ENCODE measurements at places on chromosomes 16 and 17. TPM values are rescaled to one million over a fixed set of nuclear protein-coding genes. Genes with fewer than 3 reads are reported as not detected.

Gene CLEC10A
- total RNA-seq = 13.9 TPM

DNA sequence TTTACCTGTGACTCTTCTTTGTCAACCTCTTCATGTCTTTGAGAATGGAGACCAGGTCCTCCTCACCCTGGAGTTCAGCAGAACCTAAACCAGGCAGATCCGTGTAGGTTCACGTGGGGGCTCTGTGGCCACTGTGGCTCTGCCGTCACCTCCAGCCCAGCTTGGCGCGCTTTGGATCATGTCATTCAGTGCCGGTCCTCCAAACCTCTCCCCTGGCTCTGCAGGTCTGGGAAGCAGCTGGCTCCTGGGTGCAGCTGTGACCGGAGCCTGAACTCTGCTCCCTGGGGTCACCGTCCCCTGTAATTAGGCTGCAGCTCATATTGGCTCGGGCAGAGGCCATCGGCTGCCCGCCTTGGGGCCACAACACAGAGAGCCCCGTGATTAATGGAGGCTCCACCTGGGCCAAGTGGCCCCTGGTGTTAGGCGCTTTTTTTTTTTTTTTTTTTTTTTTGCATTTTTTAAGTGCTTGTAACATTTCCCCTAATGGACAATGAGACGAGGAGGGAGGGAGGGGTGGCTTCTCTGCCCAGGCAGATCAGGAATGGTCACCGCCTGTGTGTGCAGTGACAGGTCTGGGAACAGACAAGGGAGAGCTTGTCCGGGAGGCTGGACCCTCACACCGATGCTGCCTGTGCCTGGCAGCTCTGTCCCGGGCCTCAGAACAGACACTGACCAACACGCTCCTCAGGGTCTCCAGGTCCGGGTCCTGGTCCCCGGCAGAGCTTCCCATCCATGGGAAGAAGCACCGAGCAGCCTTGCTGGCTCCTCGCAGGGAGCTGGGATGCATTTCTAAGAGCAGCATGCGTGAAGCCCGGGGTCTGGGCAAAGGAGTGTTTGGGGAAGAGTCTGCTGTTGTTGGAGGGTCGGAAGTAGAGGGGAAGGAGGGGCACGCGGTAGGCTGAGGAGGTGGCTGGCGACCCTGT lies 247.9 kb downstream of the SEC14L1 start:
- no peak for DNase-seq

Gene TEX19
- not detected for total RNA-seq

Gene YPEL2
- 25.8 TPM for total RNA-seq

DNA sequence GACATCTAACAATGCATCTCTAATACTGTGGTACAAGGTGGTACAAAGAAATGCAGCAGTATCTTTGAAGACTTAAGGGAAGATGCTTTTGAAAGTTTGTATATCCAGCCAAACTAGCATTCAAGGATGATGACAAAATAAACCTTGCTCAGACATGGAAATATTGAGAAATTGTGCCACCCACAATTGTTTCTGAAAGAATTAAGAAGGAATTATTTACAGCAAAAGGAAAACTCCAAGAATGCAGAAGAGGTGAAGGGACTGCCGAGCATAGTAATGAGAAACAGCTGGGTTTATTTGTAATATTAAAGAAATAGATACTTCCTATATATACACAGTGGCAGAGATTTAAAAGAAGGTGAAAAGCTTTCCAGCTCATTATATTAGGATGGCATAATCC lies 29.5 kb downstream of the PMFBP1 start:
- no peak for DNase-seq

DNA sequence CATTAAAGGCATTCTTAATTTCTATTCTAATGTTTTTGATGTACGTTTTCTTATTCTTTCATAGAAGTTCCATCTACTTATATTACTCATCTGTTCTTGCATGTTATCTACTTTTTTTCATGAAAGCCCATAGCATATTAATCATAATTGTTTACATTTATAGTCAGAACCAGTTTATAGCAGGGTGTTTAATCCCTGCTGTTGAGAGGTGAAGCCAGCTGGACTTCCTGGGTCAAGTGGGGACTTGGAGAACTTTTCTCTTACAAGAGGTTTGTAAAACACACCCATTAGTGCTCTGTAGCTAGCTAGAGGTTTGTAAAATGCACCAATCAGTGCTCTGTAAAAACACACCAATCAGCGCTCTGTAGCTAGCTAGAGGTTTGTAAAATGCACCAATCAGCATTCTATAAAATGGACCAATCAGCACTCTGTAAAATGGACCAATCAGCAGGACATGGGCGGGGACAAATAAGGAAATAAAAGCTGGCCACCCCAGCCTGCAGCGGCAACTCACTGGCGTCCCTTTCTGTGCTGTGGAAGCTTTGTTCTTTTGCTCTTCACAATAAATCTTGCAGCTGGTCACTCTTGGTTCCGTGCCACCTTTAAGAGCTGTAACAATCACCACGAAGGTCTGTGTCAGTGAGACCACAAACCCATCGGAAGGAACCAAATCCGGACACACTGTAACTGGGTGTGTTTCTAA lies 120.6 kb downstream of the TANC2 start:
- peak; percentile 60 for DNase-seq

- DNase-seq = no peak
Observed at GRCh38 chr16:86027373-86028126, 128.6 kb downstream of the IRF8 start.

Data from posterior vena cava (tissue), 2 donors.